ENCODE measurements at places on chromosomes 6 and 20. TPM values are rescaled to one million over a fixed set of nuclear protein-coding genes. Genes with fewer than 3 reads are reported as not detected.

DNA sequence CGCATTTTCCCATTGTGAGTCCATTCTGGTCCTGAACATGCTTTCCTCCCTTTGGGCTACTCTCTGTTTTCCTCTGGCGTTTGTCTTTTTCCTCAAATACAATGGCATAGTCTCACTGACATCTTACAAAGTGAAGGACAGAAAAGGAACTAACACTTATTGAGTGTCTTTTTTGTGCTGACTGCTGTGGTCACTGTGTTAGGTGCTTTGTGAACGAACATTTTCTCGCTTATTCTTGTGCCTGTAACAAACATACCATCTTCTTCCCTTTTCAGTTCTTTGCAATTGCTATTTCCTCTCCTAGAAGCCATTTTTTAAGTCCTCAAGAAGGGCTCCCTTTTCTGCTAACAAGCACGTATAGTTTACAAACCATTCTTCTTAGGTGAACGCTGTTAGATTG is 15.4 kb downstream of the FIG4 start:
- no peak for DNase-seq

DNA sequence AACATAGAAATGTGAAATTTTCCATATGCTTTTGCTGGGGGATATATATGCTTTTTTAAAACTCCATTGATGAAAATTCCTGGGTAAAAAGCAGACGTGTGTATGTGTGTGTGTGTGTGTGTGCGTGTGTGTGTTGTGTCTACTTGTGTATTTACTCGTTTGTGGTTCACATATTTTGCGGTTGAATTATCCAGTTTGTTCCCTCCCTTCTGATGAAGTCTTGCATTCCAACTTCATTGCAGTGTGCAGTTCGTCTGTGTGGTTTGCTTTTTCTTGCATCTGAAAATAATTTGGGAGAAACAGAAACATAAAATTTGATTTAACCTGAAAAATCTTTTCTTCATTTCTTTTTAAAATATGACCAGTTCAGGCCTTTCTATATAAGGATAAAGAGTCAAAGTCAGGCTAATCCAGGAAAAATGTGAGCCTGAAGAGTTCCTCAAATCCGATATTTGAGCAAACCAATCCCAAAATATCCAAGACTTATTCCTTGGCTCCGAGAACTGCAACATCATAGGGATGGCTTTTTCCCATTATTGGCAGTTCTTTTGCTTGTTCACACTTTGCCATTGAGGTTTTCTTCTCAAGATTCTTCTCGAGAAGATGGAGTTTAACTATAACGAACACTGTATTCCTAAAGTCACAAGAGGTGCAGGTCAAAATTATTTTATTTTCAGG is 202.2 kb upstream of the CCN2 start:
- no peak for DNase-seq

DNA sequence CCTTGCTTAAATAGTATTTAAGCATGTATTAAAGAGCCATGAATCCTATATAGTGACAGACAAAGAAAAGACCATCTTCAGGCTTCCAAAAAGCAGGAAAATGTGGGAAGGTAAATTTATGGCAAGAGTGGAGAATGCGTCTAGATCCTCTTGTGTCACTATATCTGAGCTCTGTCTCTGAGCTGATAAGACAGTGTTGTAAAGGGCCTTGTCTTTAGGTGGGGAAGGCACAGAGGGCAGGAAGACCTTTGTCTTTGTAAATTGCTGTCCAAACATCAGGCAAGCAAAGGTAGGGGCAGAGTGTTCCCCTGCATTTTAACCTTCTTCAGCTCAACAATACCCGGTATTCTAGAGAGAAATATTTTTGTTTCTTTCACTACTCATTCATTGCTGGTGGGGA is 33.9 kb upstream of the MBOAT1 start:
- no peak for DNase-seq

- DNase-seq = no peak
These were observed 69.0 kb downstream of the HDGFL1 start for GRCh38 chr6:22638320-22638719.

DNA sequence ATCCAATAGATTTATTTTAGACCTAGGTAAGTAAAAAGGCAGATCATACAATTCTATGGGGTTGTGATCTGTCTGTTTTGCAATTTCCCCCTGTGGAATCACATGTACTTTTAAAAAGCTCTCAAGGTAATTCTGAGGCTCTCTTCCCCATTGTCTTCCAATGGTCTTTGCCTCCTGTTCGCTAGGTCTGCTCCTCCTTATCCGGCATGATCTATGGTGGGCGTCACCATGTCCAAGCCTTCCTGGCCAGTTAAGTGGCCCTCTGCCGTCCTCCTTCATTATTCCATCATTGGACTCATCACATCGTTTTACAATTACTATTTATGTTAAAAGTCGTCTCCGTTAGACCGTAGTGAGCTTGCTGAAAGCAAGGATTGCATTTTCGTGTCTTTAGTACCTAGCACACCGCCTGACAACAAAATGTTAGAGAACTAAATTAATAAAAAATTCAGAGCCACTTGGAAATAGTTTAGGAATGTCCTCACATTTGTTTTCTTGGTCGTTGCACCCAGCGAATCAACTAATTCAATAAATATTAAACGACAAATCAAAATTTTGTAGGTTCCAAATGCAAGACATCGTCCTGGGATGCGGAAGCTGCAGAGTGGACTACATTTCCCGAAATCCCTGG is 2.2 kb upstream of the STXBP5 start:
- DNase-seq = no peak

DNA sequence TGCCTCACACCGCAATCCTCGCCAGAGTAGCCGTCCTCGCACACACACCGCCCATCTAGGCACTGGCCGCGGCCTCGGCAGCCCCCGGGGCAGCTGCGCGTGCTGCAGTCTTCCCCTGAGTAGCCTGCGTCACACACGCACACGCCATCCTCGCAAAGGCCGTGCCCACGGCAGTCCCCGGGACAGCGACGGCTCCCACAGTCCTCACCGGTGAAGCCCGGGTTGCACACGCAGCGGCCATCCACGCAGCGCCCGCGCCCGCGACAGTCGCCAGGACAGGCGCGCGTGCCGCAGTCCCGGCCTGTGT is 13.1 kb downstream of the TNXB start:
- DNase-seq = no peak

DNA sequence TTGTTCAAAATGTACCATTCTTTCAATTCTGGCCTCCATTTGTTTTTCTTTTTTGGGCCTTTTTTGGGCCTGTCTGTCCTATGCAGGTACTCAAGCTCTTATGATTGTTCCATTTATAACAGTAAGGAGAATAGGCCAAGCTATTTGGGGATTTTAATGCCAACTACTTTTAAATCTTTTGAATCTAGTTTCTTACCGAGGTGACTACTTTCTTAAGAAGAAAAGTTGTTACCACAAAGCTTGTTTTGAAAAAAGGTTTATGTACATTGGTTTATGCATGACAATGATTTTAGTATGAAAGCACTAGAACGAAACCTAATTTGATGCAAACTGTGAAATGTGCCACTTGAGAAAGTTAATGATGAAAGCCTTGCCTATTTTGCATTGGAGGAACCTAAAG is 98.3 kb upstream of the MTHFD1L start:
- no peak for DNase-seq

TTBK1 gene
- 0.09 TPM for total RNA-seq

RNF182 gene
- total RNA-seq = 5.3 TPM

SYCP2 gene
- 3.5 TPM for total RNA-seq

RNF217 gene
- total RNA-seq = 25.5 TPM
